AG10803 (cell line): ENCODE measurements at places on chromosomes 6 and 20.
A peak's percentile ranks its signal among the peaks of the same experiment; 100 is the strongest.

GRCh38 chr20:2741463-2741862 lies 48.9 kb downstream of the EBF4 start:
- DNase-seq: no peak

DNA sequence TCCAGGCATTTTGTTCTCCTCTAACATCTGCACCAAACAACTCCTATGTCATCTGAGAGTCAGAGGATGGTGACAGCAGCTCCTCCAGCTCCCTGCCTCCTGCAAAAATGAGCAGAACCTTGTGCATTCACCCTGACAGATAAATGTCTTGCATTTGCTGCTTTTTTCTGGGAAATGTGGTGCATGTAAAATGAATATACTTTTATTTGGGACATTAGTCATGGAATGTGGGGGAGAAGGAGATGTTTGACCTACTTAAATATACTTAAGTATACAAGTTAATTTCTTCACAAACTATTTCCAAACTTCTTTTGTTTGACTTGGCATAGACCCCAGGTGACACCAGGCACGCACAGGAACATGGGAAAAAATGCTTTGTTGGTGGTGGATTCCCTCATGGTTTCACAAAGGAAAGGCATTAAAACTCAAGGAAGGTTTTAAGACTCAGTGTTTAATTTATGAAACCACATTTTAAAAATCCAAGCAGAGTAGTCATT lies 181.8 kb upstream of the MCHR2 start:
- DNase-seq: peak; percentile 98

DNA sequence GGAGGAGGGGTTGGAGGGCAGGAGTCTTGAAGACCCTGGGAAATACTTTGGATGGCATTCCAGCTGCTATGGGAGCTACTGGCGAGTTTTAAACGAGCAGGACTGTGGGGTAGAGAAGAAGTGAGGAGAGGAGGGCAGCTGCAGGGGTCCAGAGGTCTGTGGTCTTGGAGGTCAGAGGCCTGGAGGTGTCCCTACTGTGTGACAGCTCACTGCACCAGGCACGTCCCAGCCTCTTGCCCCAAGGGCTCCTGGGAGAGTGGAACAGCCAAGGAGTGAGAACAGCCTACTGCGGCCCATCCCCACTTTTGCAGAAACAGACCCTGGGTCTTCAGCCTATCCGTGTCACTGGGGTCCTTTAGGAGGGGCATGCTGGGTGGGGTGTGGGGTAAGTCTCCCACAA lies 2.9 kb upstream of the NOL4L start:
- DNase-seq: no peak

DNA sequence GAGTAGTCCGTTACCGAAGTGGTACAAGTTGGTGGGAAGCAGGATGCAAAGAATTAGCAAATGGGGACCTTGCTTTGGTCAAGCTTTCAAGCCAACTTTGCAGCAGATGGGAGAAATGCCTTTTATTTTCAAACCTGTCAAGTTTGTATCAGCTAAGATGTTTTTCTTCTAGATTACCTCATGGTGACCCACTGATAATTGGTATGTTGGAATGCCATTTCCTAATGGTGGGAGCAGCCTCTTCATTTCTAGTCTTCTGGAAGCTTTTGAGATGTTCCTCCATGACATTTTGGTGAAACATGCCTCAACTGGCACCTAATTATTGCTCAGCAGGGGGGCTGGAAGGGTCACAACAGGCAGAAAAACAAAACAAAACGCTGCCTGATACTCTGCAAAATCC lies 43.7 kb downstream of the ADNP start:
- no peak for DNase-seq

DNA sequence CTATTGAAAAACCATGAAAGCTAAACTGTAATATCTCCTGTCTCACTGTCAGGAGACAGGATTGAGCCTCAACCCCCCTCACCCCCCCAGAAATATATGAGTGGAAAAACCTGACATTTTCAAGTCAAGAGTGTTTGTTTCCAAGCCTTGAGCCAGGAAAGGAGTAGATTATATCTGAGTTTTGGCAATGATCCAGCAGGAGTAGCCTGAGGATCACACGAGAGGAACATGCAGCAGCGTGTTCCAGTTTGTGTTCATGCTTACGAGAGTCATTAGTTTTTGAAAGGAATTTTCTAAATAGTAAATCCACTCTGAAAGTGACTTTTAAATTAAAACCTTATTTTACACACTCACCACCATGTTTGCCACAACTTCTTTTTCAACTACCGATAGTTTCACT lies 15.8 kb downstream of the IL22RA2 start:
- DNase-seq: no peak

- DNase-seq: no peak
Observed at GRCh38 chr20:45998761-45999160, 9.9 kb upstream of the MMP9 start.

DNA sequence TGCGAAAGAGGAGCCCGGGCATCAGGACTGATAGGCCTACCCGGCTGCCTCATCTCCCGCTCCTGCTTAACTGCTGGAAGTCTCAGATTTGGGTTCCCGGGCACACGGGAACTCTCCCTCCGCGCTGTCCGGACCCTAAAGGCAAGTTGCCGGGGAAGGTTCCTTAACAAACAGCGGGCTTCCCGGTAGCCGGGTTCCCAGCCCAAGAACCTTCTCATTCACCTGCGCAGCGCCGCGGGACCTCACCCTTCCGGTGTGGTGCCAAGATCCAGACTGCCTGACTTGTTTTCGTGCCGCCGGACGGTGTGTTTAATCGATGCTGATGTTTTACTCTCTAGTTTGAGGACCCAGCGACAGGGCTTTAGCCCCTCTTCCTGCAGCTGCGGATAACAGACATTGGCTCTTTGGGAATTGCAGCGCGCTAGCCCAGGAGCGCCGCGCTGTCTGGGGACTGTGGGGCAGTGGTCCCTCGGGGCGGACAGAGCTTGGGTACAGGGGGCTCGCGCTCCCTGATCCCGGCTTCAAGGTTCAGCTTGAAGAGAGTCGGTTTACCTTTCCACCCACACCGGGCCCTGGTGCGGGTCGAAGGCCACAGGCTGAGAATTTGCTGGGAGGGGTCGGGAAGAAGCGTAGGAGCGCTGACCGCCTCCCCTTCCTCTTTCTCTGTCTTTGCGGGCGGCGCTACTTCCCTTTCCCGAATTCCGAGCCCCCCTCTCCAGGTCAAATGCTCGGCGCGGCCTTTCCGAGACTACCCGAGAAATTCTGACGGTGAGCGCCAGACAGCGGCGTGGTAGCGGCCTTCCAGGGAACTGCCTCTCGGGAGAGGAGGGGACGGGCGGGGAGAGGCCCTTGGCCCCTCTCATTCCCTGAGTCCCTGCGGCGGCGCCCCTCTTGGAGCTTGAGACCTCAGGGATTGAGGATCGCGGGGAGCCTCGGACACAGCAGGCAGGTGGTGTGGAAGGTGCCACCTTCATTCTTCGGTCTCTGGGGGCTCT lies 17.2 kb downstream of the ABT1 start:
- DNase-seq: no peak

- DNase-seq: peak; percentile 92
Observed at GRCh38 chr6:161048641-161049040, 57.1 kb downstream of the MAP3K4 start.

- DNase-seq: peak; percentile 40
Observed at GRCh38 chr6:144718431-144718830, 433.3 kb downstream of the UTRN start.

GRCh38 chr6:28248916-28249315 lies 3.2 kb downstream of the ZKSCAN4 start:
- peak; percentile 64 for DNase-seq

- DNase-seq: peak; percentile 70
Observed at GRCh38 chr20:50226093-50226974, 35.7 kb downstream of the CEBPB start.

- no peak for DNase-seq
Observed at GRCh38 chr20:63086421-63087235, 79.9 kb upstream of the BHLHE23 start.

DNA sequence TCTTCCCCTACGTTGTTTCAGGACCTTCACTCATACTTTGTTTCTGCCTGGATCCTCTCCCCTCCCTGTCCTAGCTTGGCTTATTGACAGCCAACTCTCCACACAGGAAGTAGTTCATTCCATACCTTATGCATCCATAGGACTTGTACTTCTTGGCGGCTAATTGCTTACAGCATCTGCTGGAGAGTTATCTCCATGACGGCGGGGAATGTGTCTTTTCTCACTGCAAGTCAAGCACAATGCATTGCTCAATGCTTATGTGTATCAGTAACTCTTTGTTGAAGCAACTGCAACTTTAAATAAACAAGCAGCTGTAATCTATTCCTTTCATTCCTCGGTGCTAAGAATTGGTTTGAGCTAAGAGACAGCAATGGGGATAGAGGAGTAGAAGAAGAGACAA lies 551.3 kb upstream of the EPHA7 start:
- DNase-seq: no peak

GRCh38 chr20:51531141-51531710 lies 11.3 kb downstream of the NFATC2 start:
- no peak for DNase-seq

DNA sequence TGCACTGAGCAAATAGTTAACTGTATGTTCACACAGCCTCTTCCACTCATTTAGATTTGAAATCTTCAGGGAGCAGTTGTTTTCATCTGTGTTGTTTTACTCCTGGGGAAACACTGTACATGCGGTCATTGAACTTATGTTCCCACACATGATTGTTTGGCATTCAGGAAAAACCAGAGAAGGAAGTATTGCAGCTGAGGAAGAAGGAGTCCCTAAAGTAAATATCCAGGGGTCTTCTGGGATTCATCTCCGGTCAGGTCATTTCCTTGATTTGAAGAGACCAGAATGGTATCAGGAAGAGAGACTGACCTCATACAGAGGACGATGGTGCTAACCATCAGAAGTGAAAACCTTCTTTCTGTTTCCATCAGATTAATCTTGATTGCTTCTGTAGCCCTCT lies 52.5 kb downstream of the DCBLD1 start:
- DNase-seq: no peak

- no peak for DNase-seq
Observed at GRCh38 chr6:71468038-71468437, 179.4 kb downstream of the OGFRL1 start.

GRCh38 chr20:54223751-54224150 lies 15.9 kb downstream of the PFDN4 start:
- no peak for DNase-seq

GRCh38 chr6:53943395-53943794 lies 148.6 kb downstream of the LRRC1 start:
- DNase-seq: no peak

- DNase-seq: no peak
Observed at GRCh38 chr20:51425347-51426106, 117.0 kb downstream of the NFATC2 start.

GRCh38 chr6:154792761-154793160 lies 59.5 kb downstream of the SCAF8 start:
- no peak for DNase-seq

GRCh38 chr6:11705483-11705882 lies 73.1 kb downstream of the ADTRP start:
- DNase-seq: no peak

- DNase-seq: no peak
Observed at GRCh38 chr20:37711994-37712964, 18.4 kb downstream of the CTNNBL1 start.

DNA sequence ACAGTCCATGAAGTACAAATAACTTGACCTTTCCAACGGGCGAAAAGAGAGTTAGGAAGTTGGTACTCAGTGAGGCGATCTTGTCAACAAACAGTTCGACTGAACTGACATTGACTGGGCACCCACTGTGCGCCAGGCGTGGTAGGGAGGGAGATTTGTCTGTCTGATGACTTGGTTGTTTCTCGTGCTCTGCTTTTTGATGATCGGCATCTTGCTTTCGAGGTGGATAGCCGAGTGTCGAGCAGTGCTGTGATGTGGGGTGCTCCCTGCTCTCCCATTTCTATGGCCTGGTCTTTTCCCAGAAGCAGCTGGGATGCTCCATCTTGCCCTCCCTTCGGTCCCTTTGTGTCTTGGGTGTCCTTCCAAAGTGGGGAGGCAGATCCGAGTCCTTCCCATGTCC lies 30.4 kb downstream of the RPP40 start:
- no peak for DNase-seq

DNA sequence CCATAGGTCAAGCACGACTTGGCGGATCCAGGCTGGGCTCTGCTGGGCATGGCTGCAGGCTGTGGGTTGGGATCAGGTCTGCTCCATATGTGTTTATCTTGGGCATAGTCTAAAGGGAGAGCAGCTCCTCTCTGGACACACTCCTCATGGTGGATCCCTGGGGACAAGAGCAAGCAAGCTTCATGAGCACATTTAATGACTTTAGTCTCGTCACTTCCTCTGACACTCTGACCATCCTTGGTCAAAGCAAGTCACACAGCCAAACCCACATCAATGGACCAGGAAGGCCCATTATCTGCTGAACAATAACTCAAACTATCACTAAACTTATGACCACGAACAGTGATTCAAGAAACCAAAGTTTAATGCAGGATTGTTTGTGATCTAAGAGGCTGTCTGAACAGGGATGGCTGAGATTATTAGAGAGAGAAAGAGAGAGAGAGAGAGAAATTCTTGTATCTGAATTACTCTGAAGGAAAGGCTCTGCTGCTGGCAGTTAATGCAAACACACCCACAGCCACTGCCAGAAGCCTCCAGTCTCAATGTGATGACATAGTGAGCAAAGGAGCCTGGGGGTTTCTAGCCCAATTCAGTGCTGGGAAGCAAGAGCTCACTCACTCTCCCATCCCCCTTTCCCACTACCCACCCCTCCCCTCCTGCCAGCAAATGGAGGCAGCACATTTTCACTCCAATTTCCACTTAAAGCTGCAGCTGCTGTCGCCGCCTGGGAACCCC lies 490.2 kb upstream of the SULF2 start:
- DNase-seq: peak; percentile 23

GRCh38 chr20:47027042-47027441 lies 132.4 kb downstream of the EYA2 start:
- peak; percentile 38 for DNase-seq

GRCh38 chr6:108742041-108742440 lies 106.2 kb upstream of the ARMC2 start:
- DNase-seq: no peak

DNA sequence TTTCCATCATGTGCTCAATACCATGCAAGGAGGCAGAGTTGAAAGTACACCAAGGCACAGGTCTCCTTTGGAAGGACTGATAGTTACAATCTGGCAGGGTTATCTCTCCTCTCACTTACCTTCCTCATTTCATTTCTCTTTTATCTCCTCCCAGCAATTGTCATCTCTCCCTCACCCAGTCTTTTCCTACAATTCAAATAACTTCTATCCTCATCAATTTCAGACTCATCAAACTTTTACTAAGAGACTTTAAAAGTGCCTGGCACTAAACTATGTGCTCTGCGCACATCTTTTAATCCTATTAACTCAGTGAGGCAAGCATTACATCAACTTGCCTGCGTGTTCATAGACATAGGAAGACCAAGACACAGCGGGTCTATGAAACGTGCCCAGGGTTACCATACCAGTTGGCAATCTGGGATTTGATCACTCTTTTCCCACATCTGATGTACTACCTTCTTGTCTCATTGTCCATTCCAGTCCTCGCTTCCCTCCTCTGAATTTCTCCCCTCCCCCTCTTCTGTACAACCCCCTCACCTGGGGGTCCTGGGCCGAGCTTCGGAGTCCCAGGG lies 1.2 kb downstream of the VARS1 start:
- DNase-seq: peak; percentile 54

- peak; percentile 87 for DNase-seq
Observed at GRCh38 chr6:87907521-87907920, 140.1 kb upstream of the SPACA1 start.

- no peak for DNase-seq
Observed at GRCh38 chr6:129710450-129711270, 683 bp upstream of the ARHGAP18 start.
